ENCODE measurements at places on chromosomes 16 and 17. TPM values are rescaled to one million over a fixed set of nuclear protein-coding genes. Genes with fewer than 3 reads are reported as not detected.

The SLFN12L gene
- total RNA-seq = 5.1 TPM

The AIPL1 gene
- total RNA-seq = not detected

GRCh38 chr17:21059761-21060160, 16.9 kb upstream of the USP22 start:
- H3K4me3 ChIP-seq = no peak overlapping the region
- H3K4me1 ChIP-seq = no peaks in the 10 kb centered on the region
- no peaks in the 10 kb centered on the region for H3K36me3 ChIP-seq
- DNase-seq = no peak
- no peak overlapping the region for H3K27ac ChIP-seq
- H3K27me3 ChIP-seq = no peaks in the 10 kb centered on the region

GRCh38 chr16:62539657-62540056, 503.4 kb upstream of the CDH8 start:
- H3K4me1 ChIP-seq = no peaks in the 10 kb centered on the region
- no peak overlapping the region for H3K4me3 ChIP-seq
- no peaks in the 10 kb centered on the region for H3K27me3 ChIP-seq
- H3K36me3 ChIP-seq = no peaks in the 10 kb centered on the region
- no peak for DNase-seq

DNA sequence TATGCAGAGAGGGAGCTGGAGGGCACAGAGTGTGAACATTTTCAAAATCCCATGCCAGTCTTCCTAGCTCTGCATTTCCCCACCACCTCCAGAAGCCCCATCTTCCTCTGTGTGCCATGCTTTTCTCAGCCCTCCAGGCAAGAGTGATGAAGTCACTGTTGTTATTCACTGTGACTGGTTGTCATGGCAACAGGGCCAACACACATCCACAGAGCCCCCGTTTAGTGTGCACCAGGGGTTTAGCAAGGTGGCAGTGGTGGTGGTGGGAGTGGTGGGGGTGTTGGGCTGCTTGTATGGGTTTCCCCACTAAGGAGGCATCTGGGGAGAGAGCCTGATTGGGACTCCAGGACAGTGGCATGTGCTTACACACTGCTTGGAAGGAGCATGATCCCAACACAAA, 309.9 kb upstream of the ASIC2 start:
- H3K27me3 ChIP-seq = no peaks in the 10 kb centered on the region
- no peak overlapping the region for H3K4me3 ChIP-seq
- no peaks in the 10 kb centered on the region for H3K36me3 ChIP-seq
- H3K4me1 ChIP-seq = no peaks in the 10 kb centered on the region
- DNase-seq = no peak
- H3K27ac ChIP-seq = no peak overlapping the region

DNA sequence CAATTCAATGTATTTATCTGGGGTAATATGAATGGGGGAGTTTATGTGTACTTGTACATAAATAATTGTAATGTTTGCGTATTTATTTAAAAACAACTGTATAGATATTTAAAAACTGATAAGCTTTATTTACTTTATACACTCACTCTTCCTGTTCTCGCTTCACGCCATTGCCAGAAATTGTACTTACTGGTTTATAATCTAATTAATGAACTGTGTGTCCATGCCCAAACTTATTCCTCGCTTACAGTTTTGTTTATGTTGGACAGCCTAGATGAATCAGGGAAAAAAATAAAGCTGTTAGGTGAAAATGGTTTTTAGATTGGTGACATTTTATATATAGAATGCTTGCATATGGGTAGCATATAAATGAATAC, 30.8 kb downstream of the AATF start:
- H3K4me3 ChIP-seq = no peak overlapping the region
- no peaks in the 10 kb centered on the region for H3K36me3 ChIP-seq
- DNase-seq = no peak
- no peaks in the 10 kb centered on the region for H3K27me3 ChIP-seq

- DNase-seq = no peak
- no peaks in the 10 kb centered on the region for H3K36me3 ChIP-seq
- no peaks in the 10 kb centered on the region for H3K4me1 ChIP-seq
- H3K27me3 ChIP-seq = no peaks in the 10 kb centered on the region
Measured at GRCh38 chr16:72372087-72373045, 200.4 kb upstream of the PMFBP1 start.

- no peak overlapping the region for H3K27ac ChIP-seq
- no peaks in the 10 kb centered on the region for H3K36me3 ChIP-seq
- no peak overlapping the region for H3K4me3 ChIP-seq
- no peak for DNase-seq
- H3K4me1 ChIP-seq = peaks cover 14% of the 10 kb centered on the region
- no peaks in the 10 kb centered on the region for H3K27me3 ChIP-seq
Measured at GRCh38 chr17:3972931-3973330, 8.7 kb upstream of the ATP2A3 start.

DNA sequence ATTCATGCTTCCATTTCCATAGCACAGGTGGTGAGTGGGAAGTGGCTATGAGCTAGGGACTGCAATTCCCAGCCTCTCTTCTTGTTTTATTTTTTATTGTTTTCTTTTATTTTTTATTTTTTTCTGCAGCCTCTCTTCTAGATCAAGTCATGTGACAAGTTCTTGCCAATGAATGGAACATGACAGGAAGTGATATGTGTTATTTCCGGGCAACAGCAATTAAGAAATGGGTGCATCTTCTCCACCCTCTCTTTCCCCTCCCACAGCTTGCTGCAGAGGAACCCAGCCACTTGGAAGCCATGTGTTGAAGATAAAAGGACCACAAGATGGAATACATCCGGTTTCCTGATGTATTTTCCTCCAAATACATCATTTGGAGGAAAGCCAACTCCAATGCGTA, 23.6 kb downstream of the IRX5 start:
- no peak overlapping the region for H3K27ac ChIP-seq
- H3K27me3 ChIP-seq = peaks cover 13% of the 10 kb centered on the region
- DNase-seq = no peak
- no peak overlapping the region for H3K4me3 ChIP-seq
- no peaks in the 10 kb centered on the region for H3K36me3 ChIP-seq
- no peaks in the 10 kb centered on the region for H3K4me1 ChIP-seq

GRCh38 chr17:32285306-32285705, 19.7 kb downstream of the RHBDL3 start:
- H3K27ac ChIP-seq = no peak overlapping the region
- DNase-seq = no peak
- H3K4me3 ChIP-seq = no peak overlapping the region
- no peaks in the 10 kb centered on the region for H3K36me3 ChIP-seq

The FBXL16 gene
- 3.6 TPM for total RNA-seq

DNA sequence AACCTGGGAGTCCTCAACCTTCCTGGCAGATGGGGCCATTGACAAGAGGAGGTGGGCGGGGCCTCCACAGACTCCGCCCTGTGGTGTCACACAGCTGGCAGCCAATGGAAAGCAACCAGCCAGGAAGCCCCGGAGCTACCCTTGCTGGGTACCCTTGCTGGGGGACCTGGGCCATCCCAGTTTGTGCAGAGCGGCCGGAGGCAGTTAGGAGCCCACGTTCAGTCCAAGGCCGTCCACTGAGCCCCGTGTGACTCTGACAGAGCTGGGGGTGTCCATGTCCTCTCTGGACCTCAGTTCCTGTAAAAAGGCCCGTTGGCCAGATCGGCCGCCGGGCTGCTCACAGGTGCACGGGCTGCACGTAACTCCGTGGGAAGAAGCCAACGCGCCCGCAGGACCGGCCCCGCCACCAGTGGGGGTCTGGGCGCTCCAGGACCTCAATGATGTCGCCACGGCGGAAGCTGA, 17.1 kb upstream of the FAM83G start:
- no peak for DNase-seq

GRCh38 chr16:70598937-70599503, 47.3 kb upstream of the IL34 start:
- no peak overlapping the region for H3K4me3 ChIP-seq
- no peaks in the 10 kb centered on the region for H3K36me3 ChIP-seq
- H3K4me1 ChIP-seq = peaks cover 6% of the 10 kb centered on the region
- H3K27ac ChIP-seq = no peak overlapping the region
- H3K27me3 ChIP-seq = no peaks in the 10 kb centered on the region

- H3K4me3 ChIP-seq = peak overlapping the region; percentile 81
- DNase-seq = no peak
- H3K27ac ChIP-seq = peak overlapping the region; percentile 100
- peaks cover 54% of the 10 kb centered on the region for H3K36me3 ChIP-seq
- H3K27me3 ChIP-seq = no peaks in the 10 kb centered on the region
Measured at GRCh38 chr17:41689497-41690299, 1.0 kb downstream of the EIF1 start.

DNA sequence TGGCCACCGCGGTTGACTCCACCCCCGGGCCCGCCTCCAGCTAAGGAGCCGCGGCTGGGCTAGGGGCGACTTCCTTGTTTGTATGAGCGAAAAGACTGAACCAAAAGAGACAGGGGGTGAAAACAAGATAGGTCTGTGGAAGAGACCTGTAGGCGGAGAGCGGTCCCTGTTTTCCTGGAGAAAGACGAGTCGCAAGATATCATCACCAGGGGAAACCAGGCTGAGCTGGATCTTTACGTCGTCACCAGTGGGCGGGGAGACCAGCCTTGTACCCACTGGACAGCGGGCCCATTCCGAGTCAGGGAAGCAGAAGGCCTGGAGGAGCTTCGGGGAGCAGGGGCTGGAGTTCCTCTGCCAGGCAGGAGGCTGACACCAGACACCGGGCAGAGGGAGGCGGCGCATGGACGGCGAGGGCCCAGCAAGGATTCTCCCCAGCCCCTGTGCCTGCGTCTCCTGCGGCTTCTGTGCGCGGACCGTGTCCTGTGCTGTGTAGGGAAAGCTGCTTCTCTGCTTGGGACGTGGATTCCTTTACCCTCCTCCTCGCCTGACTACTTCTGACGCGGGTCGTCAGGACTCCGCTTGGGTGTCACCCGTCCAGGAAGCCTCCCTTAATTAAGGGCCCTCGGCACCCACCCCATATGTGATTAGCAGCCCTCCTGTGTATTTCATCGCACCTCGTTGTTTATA, 10.3 kb upstream of the ARL4D start:
- peak; percentile 95 for DNase-seq
- H3K27ac ChIP-seq = peak overlapping the region; percentile 100
- H3K27me3 ChIP-seq = no peaks in the 10 kb centered on the region
- H3K36me3 ChIP-seq = no peaks in the 10 kb centered on the region
- peaks cover 15% of the 10 kb centered on the region for H3K4me1 ChIP-seq

DNA sequence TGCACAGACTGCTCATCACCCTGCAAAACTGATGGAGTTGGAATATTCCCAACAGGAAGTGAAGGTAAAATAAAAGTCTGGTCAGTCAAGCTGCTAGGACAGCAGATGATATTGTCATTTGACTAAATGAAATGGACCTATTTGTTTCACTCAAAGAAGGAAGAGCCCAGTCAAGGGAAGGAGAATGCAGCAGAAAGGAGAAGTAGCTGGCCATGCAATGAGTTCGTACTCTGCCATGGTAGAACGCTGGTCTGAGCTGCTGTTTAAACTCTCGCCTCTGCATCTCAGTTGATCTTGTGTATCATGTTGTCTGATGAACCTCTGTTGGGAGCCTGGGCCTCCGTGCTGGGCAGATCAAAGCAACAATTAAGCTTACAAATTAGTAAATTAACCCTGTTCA, 15.6 kb upstream of the YPEL2 start:
- H3K36me3 ChIP-seq = no peaks in the 10 kb centered on the region
- no peak for DNase-seq
- H3K4me1 ChIP-seq = peaks cover 5% of the 10 kb centered on the region
- no peaks in the 10 kb centered on the region for H3K27me3 ChIP-seq

DNA sequence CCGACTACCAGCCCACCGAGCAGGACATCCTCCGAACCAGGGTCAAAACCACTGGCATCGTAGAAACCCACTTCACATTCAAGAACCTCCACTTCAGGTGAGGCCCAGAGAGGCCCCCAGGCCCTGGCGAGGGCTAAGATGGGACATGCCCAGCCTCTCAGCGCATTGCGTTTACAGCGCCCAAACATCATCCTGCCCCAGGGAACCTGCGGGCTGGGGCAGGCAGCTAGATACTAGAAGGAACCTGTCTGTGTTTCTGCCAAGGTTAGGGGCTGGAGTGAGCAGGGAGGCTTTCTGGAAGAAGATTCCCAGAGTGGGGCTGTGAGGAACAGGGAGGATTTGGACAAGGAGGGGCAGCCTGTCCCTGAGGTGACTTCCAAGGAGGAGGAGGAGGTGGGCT, 90.6 kb downstream of the AMFR start:
- no peaks in the 10 kb centered on the region for H3K36me3 ChIP-seq
- no peaks in the 10 kb centered on the region for H3K4me1 ChIP-seq
- no peaks in the 10 kb centered on the region for H3K27me3 ChIP-seq
- no peak overlapping the region for H3K4me3 ChIP-seq

GRCh38 chr16:24116046-24116776, 139.9 kb upstream of the CACNG3 start:
- DNase-seq = no peak
- no peak overlapping the region for H3K27ac ChIP-seq
- H3K27me3 ChIP-seq = no peaks in the 10 kb centered on the region
- no peak overlapping the region for H3K4me3 ChIP-seq

GRCh38 chr16:47049901-47050583, 76.6 kb upstream of the DNAJA2 start:
- H3K36me3 ChIP-seq = no peaks in the 10 kb centered on the region
- no peaks in the 10 kb centered on the region for H3K27me3 ChIP-seq
- H3K27ac ChIP-seq = no peak overlapping the region

The KRT40 gene
- total RNA-seq = not detected

- peaks cover 11% of the 10 kb centered on the region for H3K4me1 ChIP-seq
- H3K27me3 ChIP-seq = no peaks in the 10 kb centered on the region
Measured at GRCh38 chr16:27202923-27203506, 311 bp upstream of the KDM8 start.

DNA sequence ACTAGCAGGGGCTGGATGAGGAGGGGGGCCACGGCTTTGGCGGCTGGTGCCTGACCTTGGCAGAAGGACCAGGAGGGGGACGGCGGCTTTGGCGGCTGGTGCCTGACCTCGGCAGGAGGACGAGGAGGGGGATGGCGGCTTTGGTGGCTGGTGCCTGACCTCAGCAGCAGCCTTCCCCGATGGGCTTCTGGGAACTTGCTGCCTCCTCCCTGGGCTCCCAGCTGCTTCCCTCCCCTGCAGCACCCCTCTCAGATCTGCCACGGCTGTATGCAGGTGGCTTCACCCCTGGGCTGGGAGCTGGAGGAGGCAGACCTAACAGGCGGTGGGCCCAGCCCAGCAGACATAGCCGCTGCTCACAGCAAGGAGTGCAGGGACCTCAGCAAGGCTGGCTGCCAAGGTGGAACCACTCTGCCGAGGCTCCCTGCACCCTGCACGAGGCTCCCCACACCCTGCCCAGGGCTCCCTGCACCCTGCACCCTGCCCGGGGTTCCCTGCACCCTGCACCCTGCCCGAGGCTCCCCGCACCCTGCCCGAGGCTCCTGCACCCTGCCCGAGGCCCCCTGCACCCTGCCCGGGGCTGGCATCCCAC, 38.4 kb upstream of the CBFA2T3 start:
- H3K4me1 ChIP-seq = no peaks in the 10 kb centered on the region
- H3K4me3 ChIP-seq = no peak overlapping the region
- peak; percentile 46 for DNase-seq
- H3K27me3 ChIP-seq = peaks cover 7% of the 10 kb centered on the region
- H3K27ac ChIP-seq = no peak overlapping the region

GRCh38 chr17:64728041-64728695, 66.1 kb upstream of the SMURF2 start:
- H3K27ac ChIP-seq = no peak overlapping the region
- no peaks in the 10 kb centered on the region for H3K36me3 ChIP-seq
- peaks cover 24% of the 10 kb centered on the region for H3K4me1 ChIP-seq
- DNase-seq = no peak
- no peak overlapping the region for H3K4me3 ChIP-seq
- no peaks in the 10 kb centered on the region for H3K27me3 ChIP-seq

- H3K36me3 ChIP-seq = no peaks in the 10 kb centered on the region
- H3K4me1 ChIP-seq = no peaks in the 10 kb centered on the region
- no peak for DNase-seq
- H3K4me3 ChIP-seq = no peak overlapping the region
- H3K27me3 ChIP-seq = no peaks in the 10 kb centered on the region
Measured at GRCh38 chr16:47888142-47888541, 267.7 kb downstream of the ABCC12 start.

- no peaks in the 10 kb centered on the region for H3K4me1 ChIP-seq
- DNase-seq = no peak
- no peak overlapping the region for H3K27ac ChIP-seq
Measured at GRCh38 chr16:87690911-87691685, 74.7 kb downstream of the KLHDC4 start.

Measured in upper lobe of right lung (tissue), 1 donor.